ENCODE measurements at places on chromosomes 11 and 22.

GRCh38 chr11:126525216-126525615 is 169.7 kb downstream of the ST3GAL4 start:
- no peak for DNase-seq

DNA sequence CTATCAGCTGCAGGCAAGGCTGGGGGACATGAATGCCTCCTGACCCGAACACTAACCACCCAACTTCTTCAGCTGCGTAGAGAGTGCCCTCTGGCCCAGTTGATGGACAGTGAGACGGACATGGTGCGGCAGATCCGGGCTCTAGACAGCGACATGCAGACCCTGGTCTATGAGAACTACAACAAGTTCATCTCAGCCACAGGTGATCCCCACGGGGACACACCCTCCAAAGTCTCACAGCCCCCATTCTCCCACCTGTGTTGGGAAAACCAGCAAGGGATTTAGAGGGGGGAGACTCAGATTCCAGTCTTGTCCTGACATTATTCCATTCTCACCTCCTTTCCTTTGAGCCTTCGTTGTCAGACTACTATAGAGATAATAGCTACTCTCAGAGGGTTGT is 912 bp downstream of the VPS51 start:
- no peak for DNase-seq

DNA sequence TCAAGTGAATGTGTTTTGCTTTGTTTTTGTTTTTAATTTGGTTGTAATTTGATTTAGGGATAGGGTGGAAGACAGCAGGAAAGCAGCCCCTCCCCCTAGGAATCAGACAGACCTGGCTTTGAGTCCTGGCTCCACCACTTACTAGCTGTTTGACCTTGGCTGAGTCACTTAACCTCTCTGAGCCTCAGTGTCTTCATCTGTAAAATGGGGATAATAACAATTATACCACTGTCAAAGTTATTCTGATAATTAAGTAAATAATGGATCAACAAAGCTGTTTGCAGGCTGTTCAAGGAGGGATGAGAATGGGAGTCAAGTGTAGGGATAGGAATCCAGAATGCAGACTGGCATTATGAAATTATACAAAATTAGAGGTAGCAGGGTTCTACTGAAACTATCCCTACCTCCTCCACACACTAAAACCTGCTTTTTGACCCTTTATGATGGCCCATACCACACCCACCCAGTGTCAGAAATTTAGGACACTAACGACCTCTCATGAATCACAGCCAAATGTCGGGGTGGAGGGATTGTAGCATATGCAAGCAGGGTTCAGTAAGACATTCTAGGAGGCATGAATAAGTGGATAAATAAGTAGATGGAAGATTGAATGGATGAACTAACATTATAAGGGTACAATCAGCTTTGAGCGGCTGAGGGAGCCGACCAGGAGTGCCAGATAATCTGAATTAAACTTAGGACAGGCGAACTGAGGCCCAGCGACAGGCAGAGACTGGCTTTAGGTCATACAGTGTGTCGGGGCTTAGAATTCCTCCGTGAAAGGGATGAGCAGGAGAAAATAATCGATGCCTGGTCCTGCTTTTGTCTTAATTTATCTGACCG is 974 bp downstream of the ANAPC15 start:
- DNase-seq: no peak

DNA sequence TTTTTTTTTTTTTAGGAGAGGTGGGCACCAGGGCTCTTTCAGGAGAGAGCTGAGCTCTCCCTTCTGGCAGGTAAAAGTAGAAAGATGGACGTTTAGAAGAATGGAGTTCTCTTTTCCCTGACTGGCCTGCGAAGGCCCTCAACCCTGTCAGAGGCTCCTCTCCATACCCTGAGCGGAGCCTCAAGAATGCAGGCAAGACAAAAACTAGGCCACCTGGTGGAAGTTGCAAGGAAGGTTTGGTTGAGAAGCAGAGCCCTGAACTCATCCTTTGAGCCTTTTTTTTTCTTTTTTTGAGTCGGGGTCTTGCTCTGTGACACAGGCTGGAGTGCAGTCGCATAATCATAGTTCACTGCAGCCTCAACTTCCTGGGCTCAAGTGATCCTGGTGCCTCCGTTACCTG is 1.4 kb downstream of the OTOG start:
- no peak for DNase-seq

GRCh38 chr11:1091332-1092083 is 16.8 kb downstream of the MUC2 start:
- no peak for DNase-seq

DNA sequence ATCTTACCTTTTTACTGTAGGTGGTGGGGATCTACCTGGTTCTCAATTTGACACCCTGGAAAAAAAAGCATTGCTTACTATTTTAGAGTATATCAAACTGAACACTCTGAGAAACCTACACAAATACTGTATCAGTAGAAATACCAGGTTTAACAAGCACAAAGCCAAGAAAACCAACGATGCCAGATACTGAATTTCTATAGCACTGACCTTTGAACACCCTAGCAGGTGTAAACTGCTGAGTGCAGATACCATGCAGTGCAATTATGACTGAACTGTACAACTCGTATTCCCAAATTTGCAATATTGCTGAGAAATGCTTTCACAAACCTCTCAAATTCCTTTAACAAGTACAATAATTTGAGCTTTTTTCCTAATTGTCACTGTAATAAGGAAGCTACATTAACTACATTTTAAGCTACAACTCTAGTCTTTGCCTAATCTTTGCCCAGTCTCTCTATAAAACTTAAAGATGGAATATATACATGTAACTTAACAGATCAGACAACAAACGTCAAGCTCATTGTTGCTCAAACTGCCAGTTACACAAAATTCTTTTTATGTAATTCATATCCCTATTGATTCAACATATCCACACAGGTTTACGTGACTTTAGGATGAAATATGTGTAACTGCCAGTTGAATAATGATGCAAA is 8.9 kb downstream of the TAF1D start:
- DNase-seq: no peak

GRCh38 chr11:35893796-35894475 is 49.9 kb upstream of the LDLRAD3 start:
- DNase-seq: no peak

- no peak for DNase-seq
Observed at GRCh38 chr11:13358596-13359270, 81.1 kb downstream of the BMAL1 start.

DNA sequence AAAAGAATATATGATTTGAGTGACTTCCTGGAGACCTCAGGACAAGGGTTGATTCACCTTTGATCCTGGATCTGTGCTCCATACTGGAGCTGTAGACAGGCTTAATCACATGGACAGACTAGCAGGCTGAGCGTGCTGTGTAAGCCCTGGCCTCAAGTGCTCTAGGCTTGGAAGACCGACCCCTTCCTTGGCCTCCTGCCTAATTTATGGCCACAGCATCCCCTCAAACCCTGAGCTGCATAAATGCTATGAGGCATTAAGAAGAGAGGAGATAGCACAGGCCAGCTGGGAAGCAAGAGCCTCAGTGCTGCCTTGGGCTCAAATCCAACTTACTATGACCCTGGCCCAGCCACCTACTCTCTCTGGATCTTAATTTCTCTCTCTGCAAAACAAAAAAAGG is 385.1 kb downstream of the BUD13 start:
- DNase-seq: no peak

- peak; percentile 22 for DNase-seq
Observed at GRCh38 chr11:30244265-30244664, 13.5 kb downstream of the FSHB start.

GRCh38 chr11:22471385-22471784 is 133.2 kb downstream of the SLC17A6 start:
- no peak for DNase-seq

Data from SJSA1 (cell line).